ENCODE measurements at places on chromosomes 3 and 15. TPM values are rescaled to one million over a fixed set of nuclear protein-coding genes. Genes with fewer than 3 reads are reported as not detected.
A peak's percentile ranks its signal among the peaks of the same experiment; 100 is the strongest.

The CCDC39 gene
- total RNA-seq: 0.63 TPM

The EPHA3 gene
- total RNA-seq: 6.2 TPM

The GOLGA8Q gene
- 1.8 TPM for total RNA-seq

The ZIC4 gene
- not detected for total RNA-seq

The ERICH6 gene
- not detected for total RNA-seq

The CCR3 gene
- total RNA-seq: not detected

The PLSCR4 gene
- 39.7 TPM for total RNA-seq

GRCh38 chr15:92059036-92059970 is 205.8 kb downstream of the SLCO3A1 start:
- H3K27ac ChIP-seq: no peak overlapping the region
- H3K36me3 ChIP-seq: no peaks in the 10 kb centered on the region

DNA sequence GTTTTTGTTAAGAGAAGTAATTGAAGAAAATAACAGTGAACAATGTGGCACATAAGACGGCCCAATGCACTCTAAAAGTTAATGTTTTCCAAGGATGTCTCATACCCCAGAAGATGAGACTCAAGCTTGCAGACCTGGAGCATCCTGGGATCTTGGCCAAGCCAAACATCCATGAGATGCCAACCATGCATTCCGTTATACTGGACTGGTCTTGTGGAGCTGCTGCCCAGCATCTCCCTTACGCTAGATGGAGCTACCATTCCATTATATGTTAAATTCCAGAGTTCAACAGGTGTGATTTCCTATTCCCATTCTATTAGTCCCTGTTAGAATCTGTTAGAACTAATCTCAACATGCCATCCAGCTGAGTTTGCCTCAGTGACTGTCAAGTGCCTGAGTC is 181.8 kb downstream of the PDCD6IP start:
- H3K4me1 ChIP-seq: no peaks in the 10 kb centered on the region
- no peak overlapping the region for H3K4me3 ChIP-seq
- no peaks in the 10 kb centered on the region for H3K27me3 ChIP-seq

- no peak overlapping the region for H3K4me3 ChIP-seq
- no peaks in the 10 kb centered on the region for H3K27me3 ChIP-seq
- H3K36me3 ChIP-seq: no peaks in the 10 kb centered on the region
- H3K27ac ChIP-seq: no peak overlapping the region
- peaks cover 30% of the 10 kb centered on the region for H3K4me1 ChIP-seq
Measured at GRCh38 chr15:87755226-87755625, 501.3 kb downstream of the NTRK3 start.

DNA sequence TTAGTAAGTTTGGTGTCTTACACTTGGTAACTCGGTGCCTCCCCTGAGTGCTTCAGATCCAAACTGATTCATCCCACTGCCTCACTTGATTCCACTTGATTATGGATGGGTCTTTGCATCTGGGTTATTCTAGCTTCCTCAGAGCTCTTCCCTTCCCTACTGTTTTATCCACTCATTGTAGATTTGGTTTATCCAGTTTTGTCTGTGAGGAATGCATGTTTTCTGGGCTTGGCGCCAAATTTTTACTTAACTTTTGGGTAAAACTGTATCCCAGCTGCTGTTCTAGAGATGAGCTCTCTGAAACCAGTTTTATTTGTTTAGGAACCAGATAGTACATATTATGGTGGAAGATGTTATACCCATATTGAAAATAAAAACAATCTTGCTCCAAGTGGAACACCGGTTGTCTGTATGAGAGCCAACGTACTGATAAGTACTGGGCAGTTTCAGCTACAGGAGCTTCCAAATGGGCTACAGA is 20.9 kb downstream of the RAD54L2 start:
- no peak overlapping the region for H3K4me3 ChIP-seq
- H3K27me3 ChIP-seq: no peaks in the 10 kb centered on the region
- no peaks in the 10 kb centered on the region for H3K36me3 ChIP-seq
- H3K27ac ChIP-seq: no peak overlapping the region

GRCh38 chr15:68570974-68571373 is 7.8 kb upstream of the CORO2B start:
- no peaks in the 10 kb centered on the region for H3K27me3 ChIP-seq
- no peaks in the 10 kb centered on the region for H3K36me3 ChIP-seq
- no peaks in the 10 kb centered on the region for H3K4me1 ChIP-seq

DNA sequence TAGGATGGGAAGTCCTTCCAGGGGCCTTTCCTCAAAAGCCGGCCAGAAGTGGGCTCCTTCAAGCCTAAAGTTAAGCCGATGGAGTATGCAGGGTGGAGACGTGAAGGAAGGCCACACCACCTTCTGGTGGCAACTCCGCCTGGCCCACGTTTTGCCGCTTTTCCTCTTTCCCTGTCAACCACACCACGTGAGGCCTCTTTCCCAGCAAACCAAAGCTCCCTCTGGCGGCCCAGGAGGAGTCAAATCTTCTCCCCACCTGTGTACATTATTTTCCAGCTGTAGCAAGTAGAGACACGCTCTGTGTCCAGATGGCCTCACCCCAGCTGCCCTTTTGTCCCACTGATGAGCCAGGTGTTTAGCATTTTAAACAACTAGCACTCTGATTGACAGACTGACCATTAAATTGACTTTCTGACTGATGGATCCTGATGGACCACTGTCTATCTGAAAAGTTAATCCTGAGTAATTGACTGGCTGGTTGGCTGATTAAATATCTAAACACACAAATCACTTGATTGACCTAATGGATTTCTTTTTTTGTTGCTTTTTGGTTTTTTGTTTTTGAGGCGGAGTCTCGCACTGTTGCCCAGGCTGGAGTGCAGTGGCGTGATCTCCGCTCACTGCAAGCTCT is 59.6 kb upstream of the ZBTB38 start:
- peaks cover 5% of the 10 kb centered on the region for H3K4me1 ChIP-seq
- DNase-seq: peak; percentile 70
- no peak overlapping the region for H3K27ac ChIP-seq
- H3K4me3 ChIP-seq: no peak overlapping the region

DNA sequence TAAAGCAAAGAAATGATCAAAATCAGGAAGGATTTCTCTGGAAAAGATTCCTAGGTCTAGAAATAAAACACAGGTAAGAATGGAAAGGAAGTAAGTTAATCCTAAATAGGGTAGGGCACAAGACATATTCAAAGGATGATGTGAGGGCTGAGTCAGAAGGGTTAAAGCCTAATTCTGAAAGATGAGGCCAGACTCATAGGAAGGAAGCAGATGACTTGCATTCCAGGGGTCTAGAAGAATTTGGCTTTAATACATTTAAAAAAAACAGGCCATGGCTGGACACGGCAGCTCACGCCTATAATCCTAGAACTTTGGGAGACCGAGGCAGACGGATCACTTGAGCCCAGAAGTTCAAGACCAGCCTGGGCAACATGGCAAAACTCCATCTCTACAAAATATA is 3.2 kb downstream of the SSR3 start:
- H3K4me1 ChIP-seq: peaks cover 36% of the 10 kb centered on the region
- H3K27me3 ChIP-seq: no peaks in the 10 kb centered on the region
- H3K4me3 ChIP-seq: no peak overlapping the region
- peaks cover 63% of the 10 kb centered on the region for H3K36me3 ChIP-seq
- H3K27ac ChIP-seq: no peak overlapping the region

Data from left lung (tissue), 14 donors.